ENCODE measurements at places on chromosomes 13 and 19. TPM values are rescaled to one million over a fixed set of nuclear protein-coding genes. Genes with fewer than 3 reads are reported as not detected.

Gene KCNRG
- polyA plus RNA-seq, result not detected

Gene NOVA2
- polyA plus RNA-seq, result 0.23 TPM

Gene SPACA4
- polyA plus RNA-seq, result not detected

Gene IGSF23
- not detected for polyA plus RNA-seq

Gene TMEM190
- not detected for polyA plus RNA-seq
